Stimulated activated CD4-positive, alpha-beta T cell treated with anti-CD3 and anti-CD28 coated beads, Interleukin-1b, Interleukin-23, amount 100 ng/mL, for 1 hour (primary cell): ENCODE measurements at places on chromosomes 1 and 21.

DNA sequence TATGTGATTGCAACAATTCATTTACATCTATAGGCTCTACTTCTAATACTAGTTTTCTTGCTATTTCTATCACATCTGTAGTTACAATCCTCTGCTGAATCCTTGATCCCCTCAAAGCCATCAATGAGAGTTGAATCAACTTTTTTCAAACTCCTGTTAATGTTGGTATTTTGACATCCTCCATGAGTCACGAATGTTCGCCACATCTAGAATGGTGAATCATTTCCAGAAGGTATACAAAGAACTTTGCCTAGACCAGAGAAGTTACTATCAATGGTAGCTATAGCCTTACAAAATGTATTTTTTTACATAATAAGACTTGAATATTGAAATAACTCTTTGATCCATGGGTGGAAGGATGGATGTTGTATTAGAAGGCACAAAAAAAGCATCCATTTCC lies 110.0 kb downstream of the AMY1C start:
- DNase-seq, result no peak

GRCh38 chr1:3069491-3070308 lies 697 bp downstream of the PRDM16 start:
- DNase-seq, result no peak

DNA sequence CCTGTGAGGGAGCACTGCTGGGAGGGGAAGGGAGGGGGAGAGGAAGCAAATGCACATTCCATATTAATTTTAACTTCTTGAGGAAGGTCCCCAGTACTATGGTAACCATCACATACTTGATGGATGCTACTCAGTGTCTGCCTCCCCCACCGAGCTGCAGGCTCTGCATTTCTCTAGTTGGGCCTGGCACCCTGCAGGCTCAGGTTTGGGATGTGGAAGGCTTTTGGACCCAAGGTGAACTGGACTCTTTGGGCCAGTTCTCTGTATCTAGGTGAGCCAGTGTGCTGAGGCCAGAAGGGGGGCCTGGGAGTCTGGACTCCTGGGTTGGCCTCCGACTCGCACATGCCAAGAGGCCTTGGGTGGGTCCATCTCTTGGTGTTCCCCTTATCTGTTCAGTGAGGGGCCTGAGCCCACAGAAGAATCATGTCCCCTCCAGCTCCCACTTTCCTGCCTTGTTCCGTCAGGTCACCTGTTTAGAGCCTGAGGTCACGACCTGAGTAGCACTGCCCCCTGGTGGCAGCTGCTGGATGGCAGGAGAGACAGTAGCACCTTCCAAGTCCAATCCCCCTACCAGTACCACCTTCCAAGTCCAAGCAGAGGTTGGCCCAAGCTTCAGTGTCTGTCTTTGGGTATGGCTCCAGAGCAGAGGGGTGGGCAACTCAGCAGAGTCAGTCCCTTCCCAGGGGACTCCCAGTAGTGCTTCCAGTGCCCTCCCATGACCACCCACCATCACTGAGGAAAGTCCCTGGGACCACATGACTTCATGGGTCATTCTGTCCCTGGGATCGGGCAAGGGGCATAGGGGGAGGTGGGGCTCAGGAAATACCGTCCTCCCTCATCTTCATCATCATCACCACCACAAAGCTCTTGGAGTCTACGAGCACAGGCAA lies 241.8 kb downstream of the TRABD2B start:
- DNase-seq, result no peak

DNA sequence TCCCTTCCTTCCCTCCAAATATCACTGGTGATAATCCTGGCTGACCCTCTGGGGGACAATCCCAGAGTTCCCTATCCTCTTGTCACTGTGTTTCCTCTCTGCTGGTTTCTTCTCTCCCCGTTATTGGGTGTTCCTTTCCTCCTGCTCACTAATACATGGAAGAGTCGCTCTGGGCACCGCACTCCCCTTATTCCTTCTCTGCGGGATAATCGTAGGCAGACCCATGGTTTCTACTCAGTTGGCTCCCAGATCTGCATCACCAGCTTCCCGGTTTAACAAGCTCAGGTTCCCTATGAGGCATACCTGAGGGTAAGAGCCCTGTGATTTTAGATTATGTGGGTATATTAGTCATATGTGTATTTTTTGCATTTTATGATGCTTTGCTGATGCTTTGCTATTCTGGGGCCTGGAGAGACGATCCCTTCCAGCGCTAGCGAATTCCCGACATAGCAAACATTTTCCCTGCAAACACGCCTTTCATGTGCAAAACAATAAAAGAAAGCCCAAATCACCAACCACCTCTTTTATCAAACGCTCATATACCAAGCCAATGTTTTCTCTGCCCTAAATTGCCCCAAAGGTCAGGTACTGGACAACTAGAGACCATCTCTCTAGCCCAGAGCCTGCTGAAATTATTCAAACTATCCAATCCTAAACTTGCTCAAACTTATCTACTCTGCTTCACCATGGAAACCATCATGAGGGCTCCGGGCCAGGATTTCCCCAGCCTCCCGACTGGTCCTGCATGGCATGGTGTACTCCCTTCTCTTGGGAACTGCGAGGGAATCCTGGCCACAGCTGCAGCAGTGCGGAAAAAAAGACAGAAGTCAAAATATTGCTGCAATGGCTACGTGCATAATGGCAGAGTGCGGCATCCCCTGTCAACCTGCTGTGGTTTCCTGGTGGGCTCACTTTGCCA lies 84.2 kb downstream of the PCP4 start:
- no peak for DNase-seq

DNA sequence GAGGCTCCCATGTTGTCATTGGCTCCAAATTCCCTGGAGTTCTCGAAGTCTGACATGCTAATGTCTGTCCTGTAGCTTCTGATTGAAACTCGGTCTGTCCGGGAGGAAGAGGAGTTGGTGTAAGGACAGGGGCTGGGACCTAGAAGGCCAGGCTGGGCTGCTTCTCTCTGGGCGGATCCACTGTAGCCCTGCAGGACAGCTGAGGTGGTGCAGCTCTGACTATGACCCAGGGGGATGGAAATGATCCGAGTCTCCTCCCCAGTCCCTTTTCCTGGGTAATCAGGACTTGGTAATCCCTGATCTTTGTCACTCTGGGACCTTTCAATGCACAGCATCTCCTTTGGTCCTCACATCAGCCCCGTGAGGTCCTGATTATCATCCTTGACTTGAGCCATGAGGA lies 10.0 kb upstream of the FCMR start:
- no peak for DNase-seq

- no peak for DNase-seq
Measured at GRCh38 chr1:43135857-43136781, 36.0 kb downstream of the EBNA1BP2 start.

DNA sequence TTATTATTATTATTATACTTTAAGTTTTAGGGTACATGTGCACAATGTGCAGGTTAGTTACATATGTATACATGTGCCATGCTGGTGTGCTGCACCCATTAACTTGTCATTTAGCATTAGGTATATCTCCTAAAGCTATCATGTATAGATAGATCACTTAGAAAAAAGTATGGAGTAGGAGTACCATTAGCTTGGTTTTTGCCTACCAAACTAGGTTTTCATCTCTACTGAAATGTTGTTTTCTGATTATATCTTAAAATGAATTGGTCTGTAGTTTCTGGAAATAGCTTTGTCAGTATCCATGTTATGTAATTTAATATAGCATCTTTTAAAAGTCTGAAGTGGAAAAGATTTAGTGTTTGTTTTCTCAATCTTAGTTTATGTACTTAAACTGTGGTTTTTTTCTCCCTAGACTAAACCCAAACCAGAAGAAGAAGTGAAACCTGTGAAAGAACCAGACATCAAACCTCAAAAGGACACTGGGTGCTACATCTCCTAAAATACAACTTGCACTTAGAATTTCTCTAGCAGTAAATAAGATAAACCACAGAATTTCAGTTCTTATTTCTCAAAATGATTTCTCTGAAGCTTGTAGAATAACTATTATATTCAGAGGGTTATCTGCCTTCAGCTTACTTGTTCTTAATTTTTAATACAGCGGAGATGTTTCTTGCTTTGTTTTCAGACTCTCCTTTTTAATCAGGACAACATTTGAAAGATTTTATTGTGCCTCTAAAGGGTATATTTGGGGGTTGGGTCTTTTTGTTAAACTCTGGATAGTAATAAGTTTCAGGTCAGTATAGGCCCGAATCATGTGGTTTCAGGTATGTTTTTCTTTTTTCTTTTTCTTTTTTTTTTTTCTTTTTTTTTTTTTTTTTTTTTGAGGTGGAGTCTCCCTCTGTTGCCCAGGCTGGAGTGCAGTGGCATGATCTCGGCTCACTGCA lies 4.5 kb upstream of the FAM177B start:
- no peak for DNase-seq

DNA sequence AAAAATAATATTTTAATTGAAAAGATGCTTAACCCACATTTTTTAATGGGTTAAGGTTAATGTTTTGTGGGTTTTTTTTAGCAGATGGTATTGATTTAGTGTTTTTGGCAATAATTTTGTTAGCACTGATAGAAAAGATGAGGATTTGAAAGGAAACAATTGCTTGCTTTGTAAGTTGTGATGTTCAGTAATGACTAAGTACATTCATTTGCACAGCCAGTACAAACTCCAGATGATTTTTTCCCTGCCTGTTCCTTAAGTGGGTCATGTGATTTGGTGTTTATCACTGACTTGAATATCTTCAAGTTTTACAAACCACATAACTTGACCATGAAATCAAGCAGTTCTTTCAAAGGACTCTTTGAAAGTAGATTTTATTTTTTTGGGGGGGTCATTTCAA lies 15.0 kb downstream of the DISP1 start:
- DNase-seq, result no peak

GRCh38 chr1:54462597-54463258 lies 56.5 kb upstream of the SSBP3 start:
- DNase-seq, result no peak

GRCh38 chr1:185807275-185807674 lies 73.1 kb downstream of the HMCN1 start:
- no peak for DNase-seq

DNA sequence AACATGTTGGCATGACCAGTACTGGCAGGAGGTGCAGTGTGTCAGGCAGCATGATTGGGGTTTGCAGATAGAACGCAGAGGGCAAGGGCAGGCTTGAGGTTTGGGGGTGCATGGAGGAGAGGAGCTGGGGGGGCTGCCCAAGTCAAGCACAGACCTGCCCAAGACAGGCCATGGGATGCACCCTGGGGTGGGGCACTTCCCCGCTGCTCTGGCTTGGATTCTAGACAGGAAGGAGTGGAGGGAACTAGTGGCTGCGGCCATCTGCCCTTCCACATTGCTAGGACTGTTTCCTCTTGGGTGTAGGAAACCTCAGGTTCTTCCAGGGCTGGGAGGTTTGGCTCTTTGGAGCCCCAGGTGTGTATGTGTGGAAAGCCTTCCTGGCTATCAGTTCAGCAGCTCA lies 3.0 kb downstream of the PDXK start:
- DNase-seq, result no peak

DNA sequence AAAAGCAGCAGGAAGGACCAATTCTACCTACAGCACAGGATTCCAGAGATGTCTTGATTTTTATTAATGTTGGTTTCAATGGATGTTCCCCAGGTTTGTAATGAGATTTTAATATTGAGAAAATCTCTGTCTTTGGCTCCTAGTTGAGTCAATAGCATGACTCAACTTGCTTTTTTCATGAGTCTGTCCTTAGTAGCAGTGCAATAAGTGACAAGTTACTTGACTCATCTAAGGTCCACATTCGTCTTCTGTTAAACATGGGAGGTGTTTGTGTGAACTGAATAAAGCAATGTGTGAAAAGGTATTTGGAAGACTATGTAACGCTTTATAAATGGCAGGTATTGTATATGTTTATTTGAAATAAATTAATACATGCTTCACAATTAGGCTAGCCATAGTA lies 645.0 kb upstream of the PTBP2 start:
- no peak for DNase-seq

- no peak for DNase-seq
Measured at GRCh38 chr1:156498432-156499193, 2.0 kb downstream of the MEF2D start.

GRCh38 chr1:61539720-61540462 lies 185.1 kb downstream of the TM2D1 start:
- no peak for DNase-seq

- DNase-seq, result no peak
Measured at GRCh38 chr1:224641030-224641429, 24.9 kb downstream of the CNIH3 start.

GRCh38 chr1:234913771-234914170 lies 214.9 kb downstream of the TOMM20 start:
- no peak for DNase-seq

- no peak for DNase-seq
Measured at GRCh38 chr1:45206808-45207623, 611 bp upstream of the ZSWIM5 start.

DNA sequence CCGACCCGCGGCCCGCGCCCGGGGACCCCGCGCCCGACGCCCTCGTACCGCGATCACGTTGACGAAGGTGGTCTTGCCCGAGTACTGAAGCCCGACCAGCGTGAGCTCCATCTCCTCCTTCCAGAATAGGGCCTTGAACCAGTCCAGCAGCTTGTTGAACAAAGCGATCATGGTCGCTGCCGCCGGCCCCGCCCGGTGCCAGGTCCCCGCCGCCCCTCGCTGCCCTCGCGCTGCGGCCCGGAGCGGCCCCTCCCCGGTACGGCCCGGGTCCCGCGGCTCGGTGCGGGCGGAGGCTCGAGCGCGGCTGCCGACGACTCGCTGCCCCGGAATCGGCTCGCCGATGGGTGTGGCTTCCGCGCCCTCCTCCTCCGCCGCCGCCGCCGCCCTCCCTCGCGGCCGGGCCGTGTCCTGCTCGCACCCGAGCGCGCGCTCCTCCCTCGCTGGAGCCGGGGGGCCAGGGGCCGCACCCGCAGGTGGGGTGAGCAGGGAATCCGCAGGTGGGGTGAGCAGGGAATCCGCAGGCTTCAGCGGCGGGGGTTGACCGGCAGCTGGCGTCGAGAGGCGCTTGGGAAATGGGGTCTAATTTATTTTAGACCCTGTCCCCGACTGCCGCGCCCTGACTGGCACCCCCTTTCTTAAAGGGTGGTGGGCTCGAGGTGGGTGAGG lies at the start of gene ARL8A:
Gene ARL8A, minus strand, starts transcription at position 336 of the 666 bp plus-strand sequence. Its CDS starts 165 bp downstream, at position 171.
- no peak for DNase-seq

GRCh38 chr1:66585002-66585401 lies 51.0 kb downstream of the SGIP1 start:
- no peak for DNase-seq

- DNase-seq, result no peak
Measured at GRCh38 chr1:193479187-193479586, 292.8 kb upstream of the B3GALT2 start.

DNA sequence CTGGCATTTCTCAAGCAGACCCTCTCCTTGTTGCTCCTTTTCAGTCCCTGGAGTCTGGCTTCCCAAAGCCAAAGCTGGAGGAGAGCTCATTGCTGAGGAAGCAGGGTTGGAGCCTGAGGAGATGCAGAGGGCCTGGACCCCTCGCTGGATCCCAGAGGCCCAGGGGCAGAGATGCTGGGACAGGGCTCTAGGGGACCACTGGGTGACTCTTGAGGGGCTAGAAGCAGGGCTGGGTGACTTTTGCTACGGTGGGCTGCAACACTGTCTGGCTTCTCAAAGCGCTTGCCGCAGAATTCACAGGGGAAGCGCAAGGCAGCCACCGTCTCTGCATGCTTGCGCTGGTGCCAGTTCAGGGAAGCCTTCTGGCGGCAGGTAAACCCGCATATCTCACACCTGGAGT lies 8.8 kb downstream of the ZNF692 start:
- no peak for DNase-seq
